ENCODE measurements at places on chromosomes 16 and 17. TPM values are rescaled to one million over a fixed set of nuclear protein-coding genes. Genes with fewer than 3 reads are reported as not detected.

The MYL4 gene
- total RNA-seq = 2.0 TPM

The CTRB1 gene
- not detected for total RNA-seq

The SDR42E1 gene
- total RNA-seq = 0.07 TPM

The HOXB2 gene
- total RNA-seq = 23.3 TPM

The CSH1 gene
- total RNA-seq = not detected

The MAPK8IP3 gene
- total RNA-seq = 92.2 TPM

The SLX4 gene
- total RNA-seq = 9.3 TPM

The PRAC1 gene
- not detected for total RNA-seq

The ZNF469 gene
- 6.3 TPM for total RNA-seq
